ENCODE measurements at places on chromosomes 7 and 10.

GRCh38 chr10:86109421-86109820, 257.2 kb downstream of the GRID1 start:
- DNase-seq, result no peak

DNA sequence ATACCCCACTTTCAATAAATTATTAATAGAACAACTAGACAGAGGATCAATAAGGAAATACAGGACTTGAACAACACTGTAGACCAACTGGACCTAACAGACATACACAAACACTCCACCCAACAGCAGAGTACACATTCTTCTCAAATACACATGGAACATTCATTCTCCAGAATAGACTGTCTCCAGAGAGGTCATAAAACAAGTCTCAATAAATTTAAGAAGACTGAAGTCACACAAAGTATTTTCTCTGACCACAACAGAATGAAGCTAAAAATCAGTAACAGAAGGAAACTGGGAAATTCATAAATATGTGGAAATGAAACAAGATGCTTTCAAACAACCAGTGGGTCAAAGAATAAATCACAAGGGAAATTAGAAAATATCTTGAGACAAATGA, 119.8 kb downstream of the SMURF1 start:
- peak; percentile 12 for DNase-seq

DNA sequence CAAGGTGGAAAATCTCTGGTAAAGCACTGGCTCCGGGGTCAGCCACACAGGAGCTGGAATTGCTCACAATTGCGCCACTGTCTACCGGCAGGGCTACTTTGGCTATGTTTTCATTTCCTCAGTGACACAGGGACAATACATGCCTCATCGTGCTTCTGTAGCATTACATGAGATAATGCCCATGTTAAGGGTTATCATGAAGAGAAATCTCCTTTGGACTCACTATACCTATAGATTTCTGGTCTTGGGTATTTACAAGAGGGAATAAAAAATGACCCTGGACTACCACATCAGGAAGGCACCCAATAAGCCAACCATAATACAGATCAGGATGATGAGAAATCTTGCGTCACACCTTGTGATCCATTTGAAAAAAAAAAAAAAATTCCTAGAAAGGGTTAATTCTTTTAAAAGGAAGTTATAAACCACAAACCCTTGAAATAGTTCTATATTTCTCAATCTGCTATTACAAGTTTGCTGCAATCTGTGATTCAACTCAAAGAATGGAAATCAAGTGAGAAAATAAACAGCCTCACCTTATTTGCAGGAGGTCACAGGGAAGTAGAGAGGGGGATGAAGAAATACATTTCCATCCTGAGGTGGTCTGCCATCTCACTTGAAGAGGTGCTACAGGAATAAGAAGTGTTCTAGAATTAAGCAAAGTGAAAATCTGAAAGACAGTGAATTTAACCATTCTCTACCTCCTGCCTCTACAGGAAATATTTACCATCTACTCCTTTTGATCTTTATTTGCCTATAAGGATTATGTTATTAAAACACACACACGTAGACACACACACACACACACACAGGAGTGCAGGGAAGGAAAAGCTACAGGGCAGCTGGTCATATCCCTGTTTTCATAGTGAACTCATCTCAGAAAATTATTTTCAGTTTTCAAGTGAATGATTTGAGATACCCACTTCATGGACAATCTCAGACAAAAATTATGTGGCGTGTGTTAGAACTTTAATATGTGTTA, 231.3 kb upstream of the CELF2 start:
- DNase-seq, result peak; percentile 32

- DNase-seq, result no peak
Observed at GRCh38 chr10:126372396-126372795, 15.9 kb downstream of the ADAM12 start.

- DNase-seq, result no peak
Observed at GRCh38 chr10:125009661-125010161, 67.8 kb downstream of the ZRANB1 start.

GRCh38 chr10:119652361-119652730, 1.2 kb downstream of the BAG3 start:
- DNase-seq, result peak; percentile 74

DNA sequence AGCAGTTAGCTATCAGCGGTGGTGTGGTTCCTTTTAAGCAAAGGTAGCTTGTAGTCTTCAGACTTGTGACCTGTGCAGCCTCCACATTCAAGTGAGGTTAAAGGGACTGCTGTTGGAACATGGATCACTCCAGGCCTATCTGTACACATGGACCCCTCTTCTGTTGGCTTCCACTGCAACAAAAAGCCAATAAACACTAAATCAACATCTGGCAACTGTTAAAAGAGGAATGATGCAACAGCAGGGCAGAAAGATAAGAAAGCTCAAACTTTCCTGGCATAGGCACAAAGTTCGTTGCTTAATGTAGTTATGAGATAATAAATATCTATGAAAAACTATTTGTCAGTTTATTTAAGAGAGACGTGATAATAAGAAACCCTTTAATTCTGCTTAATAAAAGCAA, 4.0 kb upstream of the MINPP1 start:
- DNase-seq, result no peak

- DNase-seq, result no peak
Observed at GRCh38 chr10:36236931-36237330, 594.8 kb upstream of the FZD8 start.

DNA sequence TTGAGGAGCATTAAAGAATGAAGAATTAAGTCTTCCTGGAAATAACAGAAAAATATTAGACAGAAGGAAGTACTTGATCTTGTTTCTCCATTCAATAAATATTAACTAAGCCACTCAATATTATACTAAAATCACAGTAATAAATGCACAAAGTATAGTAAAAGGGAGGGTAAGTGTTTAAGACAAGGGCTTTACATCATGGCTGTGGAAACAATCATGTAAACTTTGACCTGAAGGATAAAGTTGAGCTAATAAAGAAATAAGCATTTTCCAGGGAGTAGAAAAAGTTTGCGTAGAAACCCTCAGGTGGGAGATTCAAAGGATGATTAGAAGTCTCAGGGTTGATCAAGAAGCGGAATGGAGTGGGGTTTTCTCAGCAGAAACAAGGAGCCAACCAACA, 78.2 kb downstream of the SEMA3C start:
- DNase-seq, result no peak
